Bronchus fibroblast of lung (primary cell): ENCODE measurements at places on chromosomes 16 and 17. TPM values are rescaled to one million over a fixed set of nuclear protein-coding genes. Genes with fewer than 3 reads are reported as not detected.

TP53TG3F gene
- total RNA-seq, result not detected in 2 replicates

RNF166 gene
- 24.8 and 27.7 TPM in 2 replicates for total RNA-seq

GNG13 gene
- not detected in 2 replicates for total RNA-seq

KRT20 gene
- total RNA-seq, result not detected in 2 replicates

TBC1D28 gene
- total RNA-seq, result not detected in 2 replicates
